SIG-M5 (cell line): ENCODE measurements at places on chromosomes 13 and 19.

DNA sequence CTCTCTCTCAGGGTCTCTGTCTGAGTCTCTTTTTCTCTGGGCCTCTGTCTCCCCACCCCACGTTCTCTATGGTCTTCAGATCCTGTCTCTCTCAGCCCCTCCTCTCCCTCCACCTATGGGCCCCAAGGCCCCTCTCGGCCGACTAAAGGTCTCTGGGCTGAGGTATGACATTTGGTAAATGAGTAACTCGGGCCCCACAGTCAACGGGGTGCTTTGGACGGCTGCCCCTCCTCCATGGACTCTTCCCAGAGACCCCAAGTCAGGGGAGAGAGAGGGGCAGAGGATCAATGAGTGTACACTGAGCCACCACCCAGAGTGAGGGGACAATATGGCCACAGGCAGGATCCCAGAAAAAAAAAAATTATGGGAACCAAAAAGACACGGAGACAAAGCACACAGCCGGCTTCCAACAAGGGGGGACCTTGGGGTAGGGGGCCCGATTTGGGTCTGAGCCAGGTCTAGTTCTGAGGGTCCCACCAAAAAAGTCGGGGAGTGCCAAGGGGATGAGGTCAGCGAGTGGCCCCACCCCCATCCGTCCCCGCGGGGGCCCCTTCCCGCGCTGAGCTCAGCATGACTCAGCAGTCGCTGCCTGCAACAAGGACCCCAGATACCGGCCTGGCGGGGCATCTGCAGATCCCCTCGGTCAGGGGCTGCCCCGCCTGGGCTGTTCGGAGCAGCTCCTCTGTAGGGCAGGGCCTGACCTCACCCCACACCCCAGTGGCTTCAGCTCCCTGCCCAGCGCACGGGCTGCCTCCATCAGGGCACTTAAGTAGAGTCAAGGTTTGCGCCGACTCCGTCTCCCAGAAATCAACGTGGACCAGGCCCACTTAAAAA, 1.5 kb upstream of the FTL start:
- DNase-seq, result no peak

DNA sequence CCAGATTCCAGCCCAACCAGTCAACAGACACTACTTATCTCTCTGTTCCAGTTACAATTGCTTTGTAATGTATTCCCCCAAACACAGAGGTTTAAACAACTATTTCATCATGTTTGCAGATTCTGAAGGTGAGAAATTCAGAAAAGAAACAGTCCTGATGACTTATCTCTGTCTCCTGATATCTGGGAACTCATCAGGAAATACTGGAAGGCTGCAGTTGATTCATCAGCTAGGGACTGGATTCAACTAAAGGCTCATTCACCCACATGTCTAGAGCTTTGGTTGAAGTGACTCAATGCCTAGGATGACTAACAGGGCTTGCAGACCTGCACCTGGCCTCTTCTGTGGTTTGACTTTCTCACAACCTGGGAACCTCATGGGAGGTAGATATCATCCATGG, 56.6 kb upstream of the GPC6 start:
- DNase-seq, result no peak

DNA sequence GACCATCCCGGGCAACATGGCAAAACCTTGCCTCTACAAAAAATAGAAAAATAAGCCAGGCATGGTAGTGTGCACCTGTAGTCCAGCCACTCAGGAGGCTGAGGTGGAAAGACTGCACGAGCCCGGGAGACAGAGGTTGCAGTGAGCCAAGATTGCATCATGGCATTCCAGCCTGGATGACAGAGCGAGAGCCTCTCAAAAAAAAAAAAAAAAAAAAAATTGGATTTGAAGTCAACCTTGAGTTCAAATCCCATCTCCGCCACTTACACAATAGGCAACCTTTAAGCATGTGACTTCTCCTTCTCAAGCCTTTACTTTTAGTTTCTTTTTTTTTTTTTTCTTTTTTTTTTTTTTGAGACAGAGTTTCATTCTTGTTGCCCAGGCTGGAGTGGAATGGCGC, 12.0 kb downstream of the KASH5 start:
- no peak for DNase-seq

- no peak for DNase-seq
These were observed 1228.9 kb upstream of the MIR17HG start for GRCh38 chr13:90118467-90119071.

DNA sequence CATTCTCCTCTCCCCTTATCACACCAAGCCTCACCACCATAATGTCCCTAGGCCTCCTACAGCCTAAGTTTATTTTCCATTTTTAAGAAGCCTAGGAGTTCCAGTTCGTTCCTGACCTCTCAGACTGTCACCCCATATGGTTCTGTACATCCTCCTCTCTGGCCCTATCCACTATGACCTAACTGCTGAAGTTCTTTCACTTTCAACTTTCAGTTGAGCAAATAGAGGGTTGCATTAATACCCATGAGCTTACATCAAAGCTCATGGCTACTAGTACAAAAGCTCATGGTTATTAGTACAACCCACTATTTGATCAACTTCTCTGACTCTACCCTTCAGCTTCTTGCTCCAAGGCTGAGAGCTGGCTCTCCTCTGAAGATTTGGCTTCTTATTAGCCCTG, 72.9 kb downstream of the FGF14 start:
- no peak for DNase-seq

GRCh38 chr13:39185326-39185725, 147.1 kb downstream of the NHLRC3 start:
- no peak for DNase-seq
